ENCODE measurements at places on chromosomes 5 and 9.

DNA sequence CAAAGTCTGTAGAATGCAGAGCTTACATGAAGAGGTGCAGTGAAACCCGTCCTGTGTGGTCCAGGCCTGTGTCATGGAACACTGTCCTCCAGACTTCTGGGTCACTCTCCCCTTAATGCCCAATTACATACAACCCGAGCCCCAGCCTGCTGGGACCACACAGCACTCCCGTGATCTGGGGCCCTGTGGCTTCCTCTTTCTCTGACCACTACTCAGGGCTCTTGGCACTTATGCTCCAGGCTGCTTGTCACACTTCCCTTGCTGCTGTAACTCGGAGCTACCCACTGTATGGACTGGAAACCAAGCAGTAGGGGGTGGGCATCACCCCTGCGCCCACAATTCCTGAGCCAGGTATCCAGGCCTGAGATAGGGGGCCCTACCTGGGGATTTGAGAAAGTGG, 10.3 kb upstream of the IL3 start:
- no peak for DNase-seq

- no peak for DNase-seq
Measured at GRCh38 chr5:117776977-117777376, 1202.4 kb upstream of the SEMA6A start.

- no peak for DNase-seq
Measured at GRCh38 chr5:151947931-151948608, 23.4 kb upstream of the GLRA1 start.

DNA sequence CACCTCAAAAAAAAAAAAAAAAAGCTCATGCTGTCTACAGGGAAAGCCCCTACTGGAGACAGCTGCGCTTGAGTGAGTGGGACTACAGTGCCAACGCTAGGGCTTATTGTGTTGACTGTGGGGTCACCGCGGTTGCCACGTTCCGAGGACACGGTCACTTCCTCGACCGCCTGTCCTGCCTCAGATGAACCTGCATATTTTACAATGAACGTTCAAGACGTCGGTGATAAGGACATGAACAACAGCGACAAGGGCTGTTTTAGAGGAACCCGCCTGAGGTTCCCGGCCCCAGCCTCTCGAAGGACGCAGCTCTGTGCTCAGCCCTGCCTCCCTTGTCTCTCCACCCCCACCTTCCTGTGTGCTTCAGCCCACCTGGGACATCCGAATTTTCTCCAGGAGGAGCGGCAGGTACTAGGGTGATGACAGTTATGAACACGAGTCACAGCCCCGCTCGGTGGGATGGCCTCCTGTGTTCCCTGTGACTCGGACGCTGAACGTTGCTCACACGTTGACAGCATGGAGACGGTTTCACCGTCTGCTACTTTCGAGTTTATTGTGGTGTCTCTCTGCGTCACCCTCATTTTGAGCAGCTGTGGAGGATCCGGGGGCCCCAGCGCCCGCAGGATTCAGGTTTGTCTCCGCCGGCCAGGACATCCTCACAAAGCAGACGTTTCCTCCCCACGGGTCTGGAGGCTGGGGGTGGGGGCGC, 11.3 kb upstream of the DIPK1B start:
- peak; percentile 68 for DNase-seq

DNA sequence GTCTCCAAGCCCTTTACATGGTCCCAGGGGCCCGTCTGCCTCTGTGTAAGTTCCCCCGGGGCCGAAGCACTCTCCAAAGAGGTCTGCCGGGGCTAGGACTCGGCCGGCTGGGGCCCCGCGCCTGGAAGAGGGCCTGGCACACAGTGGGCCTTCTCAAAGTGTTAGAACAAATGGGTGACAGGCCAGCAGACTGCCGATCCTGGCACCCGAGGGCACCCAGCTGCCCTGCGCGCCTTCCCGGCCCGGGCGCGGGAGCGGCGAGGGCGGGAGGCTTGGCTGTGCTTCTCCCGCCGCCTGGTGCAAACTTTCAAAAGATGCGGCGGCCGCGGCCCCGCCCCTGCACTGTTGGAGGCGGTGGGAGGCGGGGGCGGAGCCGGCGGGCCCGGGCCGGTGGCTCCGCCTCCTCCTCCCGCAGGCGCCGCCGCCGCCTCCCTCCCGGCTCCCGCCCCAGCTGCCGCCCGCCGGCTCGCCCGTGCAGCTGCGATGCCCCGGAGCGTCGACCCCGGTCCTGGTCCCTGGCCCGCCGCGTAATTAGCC, at the start of gene NEURL1B:
TSS of gene NEURL1B (plus strand) at position 442 of the 537 bp plus-strand sequence. CDS start 144 bp downstream, outside the sequence.
- DNase-seq = peak; percentile 44

GRCh38 chr9:13557746-13558145, 278.3 kb upstream of the MPDZ start:
- no peak for DNase-seq

DNA sequence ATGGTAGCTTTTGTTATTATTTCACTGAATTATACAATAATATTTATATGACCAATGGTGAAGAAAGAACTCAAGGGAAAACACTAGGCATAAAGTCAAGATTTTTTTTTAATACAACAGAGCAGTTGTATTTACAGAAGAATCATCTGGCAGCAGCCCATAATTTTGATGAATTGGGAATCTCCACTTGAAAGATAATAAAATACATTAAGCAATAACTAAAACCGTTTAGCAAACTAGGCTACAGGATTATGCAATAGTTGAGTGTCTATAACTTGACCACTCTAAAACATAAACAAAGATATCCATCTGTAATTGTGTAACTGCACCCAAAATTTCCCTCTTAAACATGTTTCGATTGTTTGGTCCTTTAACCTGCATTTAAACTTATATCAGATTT, 80.8 kb downstream of the SNCAIP start:
- no peak for DNase-seq

DNA sequence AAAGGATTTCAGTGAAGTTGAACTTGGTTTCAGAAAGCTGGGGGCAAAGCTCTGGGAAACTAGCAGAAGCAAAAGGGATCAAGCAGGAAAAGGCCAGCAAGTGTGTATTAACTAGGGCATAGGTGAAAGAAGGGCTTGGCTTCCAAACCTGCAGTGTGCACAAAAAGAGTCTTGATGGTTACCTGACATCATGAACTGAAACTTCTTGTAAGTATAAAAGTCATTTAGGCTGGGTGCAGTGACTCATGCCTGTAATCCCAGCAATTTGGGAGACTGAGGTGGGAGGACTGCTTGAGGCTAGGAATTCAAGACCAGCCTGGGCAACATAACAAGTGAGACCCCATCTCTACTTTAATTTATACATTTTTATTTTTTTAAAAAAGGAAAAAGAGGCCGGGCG, 216.4 kb downstream of the EPB41L4A start:
- DNase-seq = no peak

DNA sequence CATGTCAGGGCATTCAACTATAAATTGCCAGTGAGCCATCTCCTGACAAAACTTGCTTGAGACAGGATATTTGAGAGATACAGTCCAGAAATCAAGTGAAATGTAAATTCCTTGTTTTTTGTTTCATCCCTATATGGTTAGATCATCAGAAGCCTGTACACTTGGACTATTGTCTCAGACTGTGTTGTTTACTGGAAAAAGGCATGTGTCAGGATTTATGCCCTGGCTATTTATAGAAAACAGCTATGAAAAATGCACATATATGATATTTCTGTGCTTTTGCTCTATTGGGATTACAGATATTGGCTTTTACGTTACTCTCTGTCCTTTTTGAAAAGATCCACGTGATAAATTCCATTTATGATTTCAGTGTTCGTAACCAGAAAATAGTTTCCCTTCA, 44.2 kb downstream of the IL31RA start:
- DNase-seq = no peak

GRCh38 chr9:100322954-100323536, 29.7 kb downstream of the TEX10 start:
- no peak for DNase-seq

DNA sequence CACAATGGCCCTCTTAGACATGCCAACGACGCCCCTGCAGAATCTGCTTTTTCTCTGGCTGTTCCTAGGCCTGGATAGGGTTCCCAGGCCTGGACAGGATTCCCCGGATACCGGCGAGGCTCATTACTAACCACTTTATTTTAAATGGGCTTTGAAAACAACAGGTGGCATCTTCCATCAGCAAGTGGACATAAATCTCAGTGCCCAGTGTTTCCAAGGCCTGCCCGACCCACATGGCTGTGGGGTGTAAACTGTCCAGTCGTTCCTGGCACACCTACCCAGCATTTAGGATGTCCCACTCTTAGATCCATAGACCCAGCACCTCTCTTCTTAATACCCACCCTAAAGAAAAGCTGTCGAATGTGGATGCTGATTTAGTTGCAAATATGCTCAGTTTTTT, 896 bp downstream of the CMBL start:
- no peak for DNase-seq

DNA sequence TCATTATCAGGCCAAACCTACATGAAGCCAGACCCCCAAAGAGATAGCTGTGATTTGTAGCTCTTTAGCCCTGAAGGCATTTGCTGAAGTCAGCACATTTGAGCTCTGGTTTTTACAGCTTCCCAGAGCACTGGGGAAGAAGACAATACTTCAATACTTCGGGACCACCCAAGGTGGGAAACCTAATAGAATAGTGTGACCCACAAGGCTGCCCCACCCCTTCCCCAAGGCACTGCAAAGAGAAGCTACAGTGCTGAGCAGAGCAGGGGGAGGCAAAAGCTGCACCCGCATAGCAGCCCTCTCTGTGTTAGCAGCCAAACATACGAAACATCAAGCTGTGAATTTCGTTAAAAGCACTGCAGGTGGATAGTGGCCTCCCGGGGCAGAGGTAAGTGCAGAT, 87.3 kb downstream of the HSD17B3 start:
- DNase-seq = no peak

- DNase-seq = no peak
Measured at GRCh38 chr9:95785209-95785608, 90.3 kb upstream of the ERCC6L2 start.

- no peak for DNase-seq
Measured at GRCh38 chr9:96621618-96622017, 2.0 kb upstream of the CDC14B start.

DNA sequence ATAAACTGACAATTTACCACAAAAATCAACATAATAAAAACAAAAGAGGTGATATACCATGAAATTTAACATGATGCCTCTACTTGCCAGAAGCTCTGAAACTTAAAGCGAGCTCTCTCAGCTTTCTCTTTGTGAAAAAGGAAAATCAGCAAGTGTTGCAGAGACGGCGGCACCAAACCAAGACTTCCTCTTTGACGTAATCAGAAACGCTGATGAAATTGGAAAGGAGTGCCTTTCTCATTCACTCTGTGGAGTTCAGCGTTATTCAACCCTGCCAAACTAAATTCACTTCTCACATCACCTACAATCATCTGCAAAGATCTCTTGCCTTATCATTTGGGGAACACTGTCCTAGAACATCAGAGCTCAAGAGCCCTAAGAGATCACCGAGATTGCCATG, 32.2 kb downstream of the ANXA6 start:
- no peak for DNase-seq

DNA sequence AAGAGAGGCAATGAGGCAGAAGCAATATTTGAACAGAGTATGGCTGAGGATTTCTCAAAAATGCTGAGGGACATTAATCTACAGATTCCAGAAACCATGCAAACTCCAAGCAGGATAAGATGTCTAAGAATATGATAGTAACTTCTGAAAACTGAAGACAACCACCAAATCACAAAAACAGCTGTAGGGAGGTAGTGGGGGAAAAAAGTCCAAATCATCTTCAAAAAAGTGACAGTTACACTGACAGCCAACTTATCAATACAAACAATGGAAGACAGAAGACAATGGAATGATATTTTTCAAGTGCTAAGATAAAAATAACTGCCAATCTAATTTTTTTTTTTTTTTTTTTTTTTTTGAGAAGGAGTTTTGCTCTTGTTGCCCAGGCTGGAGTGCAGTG, 30.5 kb downstream of the CMYA5 start:
- DNase-seq = no peak

DNA sequence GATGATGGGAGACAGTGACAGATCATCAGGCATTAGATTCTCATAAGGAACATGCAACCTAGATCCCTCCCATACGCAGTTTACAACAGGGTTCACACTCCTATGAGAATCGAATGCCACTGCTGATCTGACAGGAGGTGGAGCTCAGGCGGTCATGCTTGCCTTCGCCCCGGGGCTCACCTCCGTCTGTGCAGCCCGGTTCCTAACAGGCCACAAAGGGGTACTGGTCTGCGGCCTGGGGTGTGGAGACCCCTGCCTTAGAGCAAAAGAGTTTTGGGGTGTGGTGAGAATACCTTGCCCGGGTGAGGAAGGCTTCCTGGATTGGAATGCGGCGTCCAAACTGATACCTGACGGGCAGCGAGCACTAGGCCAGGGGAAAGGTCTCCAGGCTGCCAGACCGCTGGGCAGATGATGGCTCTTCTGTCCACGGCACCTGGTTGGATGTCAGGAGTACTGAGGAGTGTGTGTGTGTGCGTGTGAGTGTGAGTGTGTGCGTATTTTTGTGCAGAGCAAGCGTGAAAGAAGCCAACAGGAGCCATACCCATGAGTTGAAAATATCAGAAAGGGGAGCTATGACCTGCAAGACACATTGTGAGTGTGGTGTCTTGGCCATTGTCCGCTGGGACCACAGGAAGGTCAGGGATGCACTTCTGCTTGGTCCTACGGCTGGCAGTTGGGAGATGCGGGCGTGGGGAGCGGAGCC, 55.4 kb downstream of the ACER2 start:
- DNase-seq = no peak

- no peak for DNase-seq
Measured at GRCh38 chr5:97528941-97529340, 345.9 kb upstream of the RIOK2 start.

DNA sequence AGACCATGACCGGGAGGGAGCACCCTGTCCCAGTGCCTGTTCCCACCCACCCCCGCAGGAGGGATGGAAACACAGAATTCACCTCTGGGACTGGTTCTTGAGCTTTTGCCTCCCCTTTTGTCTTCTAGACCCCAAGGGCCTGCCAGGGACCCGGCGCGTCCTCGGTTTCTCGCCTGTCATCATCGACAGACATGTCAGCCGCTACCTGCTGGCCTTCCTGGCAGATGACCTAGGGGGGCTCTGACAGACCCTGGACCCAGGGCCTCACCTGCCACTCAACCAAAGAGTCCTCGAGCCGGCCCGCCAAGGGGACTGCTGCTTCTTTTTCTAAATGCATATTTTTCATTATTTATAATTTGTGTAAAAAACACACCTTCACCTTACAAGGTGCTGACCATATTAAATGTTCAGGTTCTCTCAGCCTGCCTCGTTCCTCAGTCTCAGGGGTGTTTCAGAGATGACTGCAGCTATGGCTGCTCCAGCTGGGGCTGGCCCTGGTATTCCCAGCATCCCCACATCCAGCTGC, 16.9 kb downstream of the CARD19 start:
- no peak for DNase-seq

DNA sequence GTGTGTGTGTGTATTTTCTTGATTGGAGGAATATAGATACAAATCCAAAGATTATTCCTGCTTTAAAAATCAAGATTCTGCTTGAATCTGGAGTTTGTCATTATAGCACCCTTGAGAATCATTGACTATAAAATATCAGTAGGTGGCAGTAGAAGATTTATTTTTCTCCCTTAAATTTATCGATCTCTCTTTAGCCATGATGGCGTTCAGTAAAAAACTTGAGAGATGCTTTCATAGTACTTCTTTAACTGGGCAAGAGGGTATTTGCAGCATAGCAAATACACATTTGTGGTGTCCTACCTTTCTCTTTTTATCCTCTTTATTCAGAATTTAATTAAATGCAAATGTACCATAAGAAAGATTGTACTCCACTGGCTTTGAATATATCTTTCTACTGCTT, 307.7 kb downstream of the ADGRV1 start:
- peak; percentile 8 for DNase-seq

GRCh38 chr9:120263836-120264235, 316.1 kb downstream of the CDK5RAP2 start:
- DNase-seq = no peak
